GM12864 (cell line): ENCODE measurements at places on chromosomes 3 and 15.

DNA sequence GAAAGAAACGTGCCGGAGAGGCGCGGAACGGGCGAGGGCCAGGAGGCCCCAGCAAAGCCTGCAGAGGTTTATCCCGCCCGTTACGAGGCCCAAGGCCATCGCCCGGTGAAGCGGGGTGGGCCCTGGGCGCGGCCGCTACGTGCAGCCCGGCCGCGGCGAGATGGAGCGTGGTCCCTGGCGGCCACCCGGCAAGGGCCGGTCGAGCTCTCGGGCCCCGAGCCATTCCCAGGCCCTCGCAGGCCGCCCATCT, 1.1 kb downstream of the PKM start:
- DNase-seq: no peak

GRCh38 chr15:28080386-28080785, 18.7 kb downstream of the OCA2 start:
- no peak for DNase-seq

DNA sequence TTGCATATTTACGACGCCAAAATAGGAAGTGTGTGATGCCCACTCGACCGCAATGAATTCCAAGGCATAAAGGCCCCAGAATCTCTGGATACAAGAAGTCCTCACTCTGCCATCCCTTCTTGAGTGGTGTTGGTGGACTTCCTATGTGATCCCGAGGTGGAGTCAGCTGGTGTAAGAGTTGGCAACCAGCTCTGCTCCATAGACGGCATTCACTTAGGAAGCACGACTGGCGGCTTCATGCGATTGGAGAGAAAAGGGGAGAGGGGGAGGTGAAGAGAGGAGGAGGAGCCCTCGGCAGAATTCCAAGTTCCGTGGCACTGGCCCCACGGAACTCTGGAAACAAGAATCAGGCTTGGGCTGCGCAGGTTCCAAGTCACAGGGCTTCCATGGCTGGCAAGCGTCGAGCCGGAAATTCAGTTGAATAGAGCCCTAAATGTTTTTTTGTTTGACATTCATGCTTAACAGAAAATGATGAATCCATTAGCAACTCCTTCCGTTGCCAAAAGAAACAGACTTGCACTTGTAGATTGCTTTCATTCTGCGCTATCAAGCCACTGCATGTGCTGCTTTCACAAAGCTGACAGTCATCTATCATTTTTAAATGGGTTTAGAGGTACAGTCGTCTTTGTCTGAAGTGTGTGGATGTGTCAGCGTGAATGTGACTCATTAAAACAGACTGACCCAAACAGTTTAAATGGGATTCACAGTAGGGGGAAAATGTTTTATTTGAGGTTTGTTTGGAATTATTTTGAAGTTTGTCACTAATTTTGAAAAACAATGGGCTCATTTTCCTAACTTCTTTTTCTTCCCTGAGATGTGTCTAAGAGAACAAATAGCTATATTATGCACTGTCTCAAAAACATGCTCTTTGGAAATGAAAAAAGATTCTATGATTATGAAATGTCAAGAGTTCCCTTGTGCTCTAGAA, 428.3 kb upstream of the ATP11B start:
- DNase-seq: no peak

- DNase-seq: no peak
These were observed 175.6 kb downstream of the GHSR start for GRCh38 chr3:172272698-172273097.

- DNase-seq: no peak
These were observed 150.0 kb downstream of the MEIS2 start for GRCh38 chr15:36950371-36950770.

GRCh38 chr15:57030011-57030410, 111.6 kb downstream of the TCF12 start:
- DNase-seq: no peak

DNA sequence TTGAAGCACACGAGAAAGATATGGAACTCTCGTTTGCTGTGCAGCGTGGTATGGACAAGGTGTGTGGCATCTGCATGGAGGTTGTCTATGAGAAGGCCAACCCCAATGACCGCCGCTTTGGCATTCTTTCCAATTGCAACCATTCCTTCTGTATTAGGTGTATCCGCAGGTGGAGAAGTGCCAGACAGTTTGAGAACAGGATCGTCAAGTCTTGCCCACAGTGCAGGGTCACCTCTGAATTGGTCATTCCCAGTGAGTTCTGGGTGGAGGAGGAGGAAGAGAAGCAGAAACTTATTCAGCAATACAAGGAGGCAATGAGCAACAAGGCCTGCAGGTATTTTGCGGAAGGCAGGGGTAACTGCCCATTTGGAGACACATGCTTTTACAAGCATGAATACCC, 1.2 kb downstream of the MKRN3 start:
- no peak for DNase-seq

GRCh38 chr3:121786485-121786884, 36.9 kb upstream of the GOLGB1 start:
- no peak for DNase-seq

GRCh38 chr3:60708191-60708975, 542.9 kb downstream of the FHIT start:
- no peak for DNase-seq

- no peak for DNase-seq
These were observed 2.3 kb downstream of the TJP1 start for GRCh38 chr15:29819979-29820378.

DNA sequence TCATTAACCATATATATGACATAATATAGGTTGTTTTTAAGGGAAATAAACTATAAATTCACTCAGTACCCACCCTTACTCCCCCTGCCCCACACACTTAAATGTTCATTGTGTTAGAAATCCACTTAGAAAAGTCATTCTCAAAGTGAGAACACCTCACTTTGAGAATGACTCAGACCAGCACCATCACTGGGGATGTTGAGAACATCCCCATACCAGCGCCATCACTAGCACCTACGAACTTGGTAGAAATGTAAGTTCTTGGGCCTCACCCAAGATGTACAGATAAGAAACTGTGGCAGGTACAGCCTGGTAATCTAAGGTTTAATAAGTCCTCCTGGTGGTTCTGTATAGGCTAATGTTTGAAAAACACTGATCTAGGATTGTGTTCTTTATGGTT, 362.6 kb downstream of the LPP start:
- no peak for DNase-seq

- DNase-seq: no peak
These were observed 358.4 kb upstream of the NR2F2 start for GRCh38 chr15:95972041-95972553.

DNA sequence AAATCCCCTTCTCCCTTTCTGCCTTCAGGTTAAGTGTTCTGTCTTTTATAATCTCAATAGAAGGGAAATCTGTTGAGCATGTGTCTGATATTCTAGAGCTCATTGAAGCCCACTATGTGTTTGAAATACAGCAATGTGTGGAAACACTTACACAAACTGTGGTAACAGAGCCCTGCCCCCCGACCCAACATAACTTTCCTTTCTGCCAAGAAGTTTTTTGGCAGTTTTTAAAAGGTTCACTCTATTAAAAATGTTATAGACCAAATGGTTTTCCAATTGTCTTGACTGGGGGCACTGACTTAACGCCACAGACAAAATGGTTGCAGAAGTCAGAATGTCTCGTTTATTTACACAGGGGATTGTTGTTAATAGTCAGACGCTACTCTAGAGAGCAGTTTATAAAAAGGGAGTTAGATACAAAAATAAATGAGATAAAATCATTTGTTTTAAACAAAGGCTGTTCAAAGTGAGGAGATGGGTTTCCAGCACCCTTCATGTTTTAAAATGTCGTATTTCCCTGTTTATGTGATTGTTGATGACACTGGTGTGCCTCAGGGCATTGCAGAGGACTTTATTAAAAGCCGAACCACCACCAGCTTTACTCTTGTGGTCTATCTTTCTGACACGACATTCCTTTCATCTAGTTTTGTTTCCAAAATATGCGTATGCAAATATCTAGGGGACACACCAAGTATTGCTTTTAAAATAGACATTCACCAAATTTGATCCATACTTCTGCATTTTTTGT, 26.7 kb upstream of the GREM1 start:
- no peak for DNase-seq

DNA sequence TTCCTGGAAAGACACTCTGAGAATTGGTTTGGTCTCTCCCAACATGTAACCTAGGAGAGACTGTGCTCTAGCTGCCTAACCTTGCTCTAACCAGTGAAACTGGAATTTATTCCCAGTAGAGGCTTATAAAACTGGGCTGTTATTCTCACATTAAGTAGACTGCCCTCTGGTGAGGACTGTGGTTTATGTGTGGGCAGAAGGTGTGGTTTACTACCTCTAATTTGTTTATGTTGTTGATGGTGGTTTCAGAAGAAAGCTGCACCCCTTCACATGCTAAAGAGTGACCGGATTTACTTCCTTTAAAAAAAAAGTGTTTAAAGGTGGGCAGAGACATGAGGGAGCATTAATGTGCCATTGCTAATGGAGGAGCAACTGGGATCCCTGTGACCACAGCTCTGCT, 273.2 kb downstream of the MECOM start:
- peak; percentile 5 for DNase-seq

DNA sequence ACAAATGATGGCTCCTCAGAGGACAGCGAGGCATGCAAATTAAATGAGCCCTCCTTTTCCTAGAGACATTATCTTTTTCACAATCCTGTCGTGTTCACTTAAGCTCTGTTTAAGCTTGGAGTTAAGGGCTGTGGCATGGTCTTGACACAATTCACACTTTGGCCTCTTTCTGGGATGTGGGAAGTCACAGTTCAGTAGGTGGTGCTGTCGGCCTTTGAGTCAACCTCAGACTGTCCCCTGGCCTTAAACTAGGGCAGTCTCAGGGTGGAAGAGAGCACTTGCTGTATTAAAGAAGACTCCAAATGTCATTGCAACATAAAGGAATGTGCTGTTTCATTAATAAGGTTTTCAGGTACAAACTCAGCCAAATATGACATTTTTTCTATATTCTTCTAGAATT, 351.0 kb downstream of the MCTP2 start:
- DNase-seq: no peak

- no peak for DNase-seq
These were observed 419.8 kb upstream of the NR2F2 start for GRCh38 chr15:95910643-95911212.

DNA sequence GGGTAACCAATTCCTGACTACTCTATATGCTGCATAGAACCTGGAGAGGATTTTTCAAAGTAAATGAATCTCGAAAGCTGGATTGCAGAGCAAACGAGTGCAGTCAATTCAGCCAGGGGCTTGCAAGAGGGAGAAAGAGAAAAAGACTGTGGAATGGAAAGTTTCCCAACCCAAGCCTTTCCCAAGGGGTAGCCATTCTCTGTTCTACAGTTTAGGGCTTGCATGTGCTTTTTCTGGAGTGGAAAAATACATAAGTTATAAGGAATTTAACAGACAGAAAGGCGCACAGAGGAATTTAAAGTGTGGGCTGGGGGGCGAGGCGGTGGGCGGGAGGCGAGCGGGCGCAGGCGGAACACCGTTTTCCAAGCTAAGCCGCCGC, 511 bp upstream of the RARB start:
- no peak for DNase-seq

DNA sequence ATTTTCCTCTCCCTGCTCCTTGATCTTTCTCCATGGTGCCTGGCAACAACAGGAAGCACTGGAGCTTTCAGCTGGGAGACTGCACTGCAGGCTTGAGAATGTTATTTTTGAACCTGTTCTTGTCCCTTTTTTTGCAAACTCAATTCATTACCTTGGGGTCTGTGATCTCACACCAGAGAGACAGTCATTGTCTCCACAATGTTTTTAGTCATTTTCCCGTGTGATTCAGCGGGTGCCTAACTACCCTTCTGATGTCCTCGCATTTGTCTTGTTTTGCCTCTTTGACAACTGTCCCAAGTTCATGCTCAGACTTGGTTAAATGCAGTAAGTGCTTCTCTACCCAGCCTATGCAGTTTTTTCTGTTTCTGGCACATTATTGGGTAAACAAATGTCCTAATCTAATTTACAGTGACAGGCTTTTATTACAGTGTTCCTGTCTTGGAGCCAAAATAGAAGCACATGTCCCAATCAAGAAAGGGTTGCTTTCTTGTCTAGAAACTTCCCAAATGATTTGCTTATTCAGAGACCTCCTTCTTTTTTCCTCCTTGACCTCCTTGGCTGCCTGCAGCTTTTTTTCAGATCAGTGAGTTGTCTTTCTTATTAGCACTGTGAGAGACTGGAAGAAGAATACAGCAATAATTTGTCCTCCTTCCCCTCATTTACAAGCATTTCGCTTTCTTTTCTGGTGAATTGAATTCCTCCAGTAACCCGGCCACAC, 162.4 kb downstream of the NSUN3 start:
- no peak for DNase-seq

GRCh38 chr15:68792901-68793766, 27.6 kb downstream of the ANP32A start:
- DNase-seq: no peak

DNA sequence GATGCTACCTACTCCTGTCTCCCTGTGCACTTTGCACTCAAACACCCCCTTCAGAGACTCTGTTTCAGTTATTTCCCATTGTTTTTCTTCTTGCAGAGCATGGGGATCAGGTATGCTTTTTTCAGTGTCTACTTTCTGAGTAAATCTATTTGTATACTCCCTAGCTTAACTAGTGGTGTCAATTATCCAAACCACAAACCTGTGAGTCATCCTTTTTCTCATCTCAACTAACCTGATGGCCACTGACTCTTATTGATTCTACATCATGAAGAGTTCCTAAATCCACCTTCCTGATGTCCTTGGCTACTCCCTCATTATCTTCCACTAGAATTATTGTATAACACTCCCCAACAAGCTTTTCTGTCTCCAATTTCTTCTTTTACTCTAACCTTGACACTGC, 68.0 kb downstream of the DIPK2A start:
- DNase-seq: no peak

GRCh38 chr15:77944002-77944867, 133.3 kb downstream of the TBC1D2B start:
- peak; percentile 36 for DNase-seq

DNA sequence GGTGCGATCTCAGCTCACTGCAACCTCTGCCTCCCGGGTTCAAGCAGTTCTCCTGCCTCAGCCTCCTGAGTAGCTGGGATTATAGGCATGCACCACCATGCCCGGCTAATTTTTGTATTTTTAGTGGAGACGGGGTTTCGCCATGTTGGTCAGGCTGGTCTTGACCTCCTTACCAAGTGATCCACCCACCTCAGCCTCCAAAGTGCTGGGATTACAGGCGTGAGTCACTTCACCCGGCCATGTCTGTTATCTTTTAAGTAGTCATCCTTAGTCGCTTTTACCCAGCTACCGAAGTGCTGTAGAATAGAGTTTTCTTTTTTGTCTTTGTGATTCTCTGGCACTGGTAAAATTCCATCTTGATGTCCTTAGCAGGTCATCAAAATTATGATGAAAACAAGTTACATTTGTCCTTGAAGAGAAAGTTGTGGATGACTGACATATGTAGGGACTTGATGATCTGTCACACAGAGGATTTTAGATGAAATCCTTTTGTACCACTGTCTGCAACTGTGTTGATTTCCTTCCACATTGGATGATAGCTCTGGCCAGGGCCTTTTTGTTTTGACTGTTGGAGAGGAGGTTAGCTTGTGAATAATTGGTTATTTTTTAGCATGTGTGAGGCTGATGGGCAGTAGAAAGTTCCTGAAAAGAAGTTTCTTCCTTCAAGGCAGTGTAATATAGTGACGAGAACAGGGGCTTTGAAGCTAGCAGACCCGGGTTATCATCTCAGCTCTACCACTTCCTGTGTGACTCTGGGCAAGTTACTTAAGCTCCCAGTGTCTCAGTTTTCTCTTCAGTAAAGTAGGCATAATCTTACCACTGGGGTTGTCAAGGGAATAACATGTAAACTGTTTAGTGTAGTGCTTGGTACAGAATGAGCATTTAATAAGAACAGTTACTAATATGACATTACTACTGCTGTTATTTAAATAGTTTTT, 18.8 kb downstream of the ATG7 start:
- DNase-seq: no peak
